ENCODE measurements at places on chromosomes 12 and 14. TPM values are rescaled to one million over a fixed set of nuclear protein-coding genes. Genes with fewer than 3 reads are reported as not detected.

PRB2 gene
- not detected for total RNA-seq

POTEM gene
- not detected for total RNA-seq

- no peak for DNase-seq
Observed at GRCh38 chr14:68020493-68020892, 200.9 kb downstream of the RAD51B start.

GRCh38 chr14:76323331-76324050, 52.4 kb upstream of the ESRRB start:
- DNase-seq: no peak

- no peak for DNase-seq
Observed at GRCh38 chr12:106584104-106585064, 1.6 kb downstream of the RFX4 start.

CAPZA3 gene
- total RNA-seq: not detected

- DNase-seq: no peak
Observed at GRCh38 chr14:27672047-27672446, 1074.2 kb upstream of the NOVA1 start.
